Glomerular endothelial cell (primary cell): ENCODE measurements at places on chromosomes 13 and 19. TPM values are rescaled to one million over a fixed set of nuclear protein-coding genes. Genes with fewer than 3 reads are reported as not detected.

Gene SERPINE3
- total RNA-seq, result 0.12 TPM in 1 of 2 replicates, not detected in the other

Gene KCTD12
- total RNA-seq, result 118 and 167 TPM in 2 replicates

Gene CAPNS1
- 334 and 435 TPM in 2 replicates for total RNA-seq

Gene SPIB
- total RNA-seq, result not detected in 2 replicates

Gene FCER2
- total RNA-seq, result not detected in 2 replicates

Gene TEAD2
- total RNA-seq, result 55.2 and 58.0 TPM in 2 replicates

Gene MRPL54
- total RNA-seq, result 65.2 and 71.4 TPM in 2 replicates

Gene IL27RA
- total RNA-seq, result 8.4 and 13.5 TPM in 2 replicates

Gene HS6ST3
- 0.12 and 0.29 TPM in 2 replicates for total RNA-seq

Gene SLC27A5
- total RNA-seq, result 6.4 and 8.7 TPM in 2 replicates

Gene CPAMD8
- total RNA-seq, result 3.4 and 4.4 TPM in 2 replicates

Gene PODNL1
- 0.18 and 1.3 TPM in 2 replicates for total RNA-seq

Gene DUS3L
- total RNA-seq, result 15.2 and 32.7 TPM in 2 replicates

Gene C1QTNF9
- total RNA-seq, result not detected in 2 replicates

Gene MAST1
- total RNA-seq, result 0.64 and 3.2 TPM in 2 replicates

Gene SMIM44
- total RNA-seq, result not detected in 2 replicates

Gene ZNF563
- total RNA-seq, result 0.93 and 1.3 TPM in 2 replicates

Gene ZNF146
- 68.7 and 77.4 TPM in 2 replicates for total RNA-seq

Gene CBARP
- 9.8 and 13.9 TPM in 2 replicates for total RNA-seq

Gene GGACT
- 6.4 and 7.3 TPM in 2 replicates for total RNA-seq

Gene LGALS14
- not detected in 2 replicates for total RNA-seq

Gene KLK11
- not detected in 2 replicates for total RNA-seq

Gene VSTM2B
- total RNA-seq, result not detected in 2 replicates

Gene ONECUT3
- total RNA-seq, result not detected in 2 replicates

Gene SYDE1
- total RNA-seq, result 39.4 and 54.2 TPM in 2 replicates

Gene YJEFN3
- total RNA-seq, result 0.53 TPM in 1 of 2 replicates, not detected in the other

Gene HNRNPL
- total RNA-seq, result 218 and 237 TPM in 2 replicates

Gene TRPC4
- total RNA-seq, result 2.8 and 6.3 TPM in 2 replicates

Gene PALM
- 48.9 and 52.8 TPM in 2 replicates for total RNA-seq

Gene TICAM1
- total RNA-seq, result 12.0 and 16.7 TPM in 2 replicates

Gene ZNF649
- 3.6 and 6.8 TPM in 2 replicates for total RNA-seq

Gene KIR2DL4
- total RNA-seq, result 0.41 TPM in 1 of 2 replicates, not detected in the other

Gene SLC10A2
- total RNA-seq, result not detected in 2 replicates

Gene GARRE1
- 35.5 and 43.9 TPM in 2 replicates for total RNA-seq

Gene KLK6
- not detected in 2 replicates for total RNA-seq

Gene CATSPERD
- total RNA-seq, result not detected in 2 replicates

Gene S1PR5
- 0.88 TPM in 1 of 2 replicates, not detected in the other for total RNA-seq

Gene HIPK4
- 0.05 TPM in 1 of 2 replicates, not detected in the other for total RNA-seq

Gene SLAIN1
- total RNA-seq, result 3.4 and 3.8 TPM in 2 replicates

Gene CFAP97D2
- not detected in 2 replicates for total RNA-seq

Gene ATG4D
- 18.9 and 28.4 TPM in 2 replicates for total RNA-seq

Gene MCEMP1
- not detected in 2 replicates for total RNA-seq

Gene HSPB6
- 1.8 and 3.2 TPM in 2 replicates for total RNA-seq

Gene RUBCNL
- not detected in 2 replicates for total RNA-seq

Gene FBXO17
- total RNA-seq, result 12.2 and 23.1 TPM in 2 replicates

Gene SHISA2
- 15.5 and 48.6 TPM in 2 replicates for total RNA-seq

Gene HCN2
- 1.1 and 2.0 TPM in 2 replicates for total RNA-seq

Gene ACP5
- total RNA-seq, result 1.6 and 1.9 TPM in 2 replicates

Gene ADPRHL1
- 1.1 and 1.3 TPM in 2 replicates for total RNA-seq

Gene OCEL1
- total RNA-seq, result 6.5 and 15.1 TPM in 2 replicates

Gene NXNL1
- total RNA-seq, result not detected in 2 replicates

Gene IGFL1
- not detected in 2 replicates for total RNA-seq

Gene CEACAM5
- not detected in 2 replicates for total RNA-seq

Gene ALOX5AP
- total RNA-seq, result 0.29 TPM in 1 of 2 replicates, not detected in the other

Gene ZNF93
- 9.2 and 17.7 TPM in 2 replicates for total RNA-seq

Gene ZNF837
- 1.9 and 5.3 TPM in 2 replicates for total RNA-seq
